ENCODE measurements at places on chromosomes 11 and 22.

- no peak for DNase-seq
Observed at GRCh38 chr11:6523253-6523652, 26.2 kb downstream of the DNHD1 start.

DNA sequence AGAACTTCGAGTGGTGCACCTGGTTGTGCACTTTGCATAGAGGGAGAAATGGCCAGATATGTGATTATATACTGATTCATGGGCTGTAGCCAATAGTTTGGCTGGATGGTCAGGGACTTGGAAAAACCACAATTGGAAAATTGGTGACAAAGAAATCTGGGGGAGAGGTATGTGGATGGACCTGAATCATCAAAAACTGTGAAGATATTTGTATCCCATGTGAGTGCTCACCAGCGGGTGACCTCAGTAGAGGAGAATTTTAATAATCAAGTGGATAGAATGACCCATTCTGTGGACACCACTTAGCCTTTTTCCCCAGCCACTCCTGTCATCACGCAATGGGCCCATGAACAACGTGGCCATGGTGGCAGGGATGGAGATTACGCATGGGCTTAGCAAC, 48.0 kb upstream of the NARS2 start:
- DNase-seq = no peak

GRCh38 chr11:62611705-62612365, 740 bp downstream of the EML3 start:
- no peak for DNase-seq

GRCh38 chr11:66727282-66728037, 1.6 kb downstream of the SPTBN2 start:
- no peak for DNase-seq

DNA sequence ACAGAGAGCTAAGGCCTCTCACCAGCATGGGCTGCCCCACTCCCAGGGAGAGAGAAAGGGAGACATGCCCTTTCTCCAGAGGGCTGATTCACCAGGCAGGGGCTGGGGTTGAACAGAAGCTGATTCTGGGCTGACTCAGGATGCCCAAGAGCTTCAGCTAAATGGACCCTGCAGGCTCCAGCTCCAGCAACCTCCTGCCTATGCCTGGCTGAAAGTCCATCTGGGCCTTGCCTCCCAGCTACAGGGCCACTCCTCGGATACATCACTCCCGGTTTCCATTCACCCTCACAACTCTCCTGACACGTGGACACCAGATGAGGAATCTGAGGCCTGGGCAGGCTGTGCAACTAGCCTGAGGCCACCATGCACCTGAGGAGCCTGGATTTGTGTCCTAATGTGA, 215.5 kb downstream of the BUD13 start:
- DNase-seq = no peak

DNA sequence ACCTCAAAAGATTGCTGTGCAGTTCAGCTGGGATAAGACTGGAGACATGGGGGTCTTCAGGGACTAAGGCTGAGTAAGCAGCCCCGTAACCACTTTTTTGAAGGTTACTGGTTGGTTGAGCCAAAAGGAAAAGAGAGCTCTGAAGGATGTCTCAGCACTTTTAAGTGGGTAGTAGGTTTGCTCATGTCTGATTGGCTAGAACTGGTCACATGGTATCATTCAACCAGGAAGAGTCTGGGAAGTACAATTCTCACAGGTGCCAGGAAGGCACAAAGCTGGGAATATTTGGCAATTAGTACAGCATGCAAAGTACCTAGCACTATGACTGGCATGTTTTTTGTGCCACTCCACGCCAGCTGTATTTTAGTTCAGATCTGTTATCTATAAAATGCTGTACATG, 58.1 kb downstream of the SNX19 start:
- no peak for DNase-seq

GRCh38 chr11:102457865-102458264, 5.3 kb upstream of the TMEM123 start:
- no peak for DNase-seq

DNA sequence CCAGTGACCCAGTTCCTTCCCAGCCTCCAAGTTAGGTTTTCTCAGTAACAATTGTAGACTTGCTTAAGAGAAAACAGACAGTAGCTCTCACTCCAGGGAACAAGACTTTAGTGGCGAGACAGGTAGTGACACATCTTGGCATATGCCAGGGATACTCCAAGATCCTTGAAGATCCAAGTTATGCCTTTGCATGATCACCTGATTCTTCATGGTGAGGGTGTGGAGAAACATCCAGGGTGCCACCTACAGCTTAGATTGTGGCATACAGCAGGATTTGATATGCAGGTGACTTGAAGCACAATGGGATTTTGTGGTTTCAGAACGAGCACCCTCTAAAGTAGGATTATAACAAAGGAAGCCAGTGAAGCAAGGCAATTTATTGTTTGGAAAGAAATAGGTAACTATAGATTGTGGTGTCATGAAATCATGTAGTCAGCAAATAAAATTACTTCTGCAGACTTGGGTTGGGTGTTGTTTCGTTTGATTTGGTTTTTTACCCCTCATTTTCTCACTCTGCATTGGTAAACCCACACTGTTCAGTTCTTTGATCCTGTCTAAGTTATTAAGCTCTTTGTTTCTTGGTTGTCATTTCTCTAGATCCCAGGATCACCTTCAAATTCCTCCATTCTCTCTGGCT, 9.2 kb downstream of the POU2AF3 start:
- no peak for DNase-seq

DNA sequence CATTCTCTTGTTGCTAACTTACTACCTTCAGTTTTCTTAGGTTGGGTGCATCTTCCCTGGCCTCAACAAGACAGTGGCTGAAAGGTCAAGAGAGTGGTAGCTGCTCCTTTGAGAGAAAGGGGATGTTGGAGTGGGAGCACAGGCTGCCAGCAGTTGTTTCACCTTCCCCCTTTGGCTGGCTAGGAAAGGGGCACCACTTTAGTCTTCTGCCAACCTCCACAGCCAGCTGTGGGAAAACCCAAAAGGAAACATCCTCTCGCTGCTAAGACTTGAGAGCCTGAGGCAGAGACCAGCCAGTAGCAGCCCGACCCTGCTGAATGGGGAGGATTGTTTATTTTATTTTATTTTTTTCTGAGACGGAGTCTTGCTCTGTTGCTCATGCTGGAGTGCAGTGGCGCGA, 34.4 kb downstream of the MARK2 start:
- no peak for DNase-seq

DNA sequence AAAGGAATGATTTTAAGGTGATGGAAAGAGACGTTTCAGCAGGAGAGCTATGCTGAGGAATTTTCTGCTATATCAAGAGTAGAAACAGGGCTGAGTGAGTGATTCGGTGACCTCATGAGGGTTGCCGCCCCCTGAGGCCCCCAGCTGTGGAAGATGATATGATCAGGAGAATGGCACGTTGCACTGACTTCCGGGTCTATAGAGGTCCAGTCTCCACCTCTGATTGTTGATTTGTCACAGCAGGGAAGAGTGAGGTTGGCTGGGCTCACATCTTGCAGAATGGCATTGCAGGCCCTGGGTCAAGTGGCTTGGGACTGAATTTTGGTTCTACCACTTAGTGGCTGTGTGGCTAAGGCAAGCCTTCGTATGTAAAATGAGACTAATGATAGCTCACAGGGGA, 205.1 kb downstream of the SNX19 start:
- no peak for DNase-seq

DNA sequence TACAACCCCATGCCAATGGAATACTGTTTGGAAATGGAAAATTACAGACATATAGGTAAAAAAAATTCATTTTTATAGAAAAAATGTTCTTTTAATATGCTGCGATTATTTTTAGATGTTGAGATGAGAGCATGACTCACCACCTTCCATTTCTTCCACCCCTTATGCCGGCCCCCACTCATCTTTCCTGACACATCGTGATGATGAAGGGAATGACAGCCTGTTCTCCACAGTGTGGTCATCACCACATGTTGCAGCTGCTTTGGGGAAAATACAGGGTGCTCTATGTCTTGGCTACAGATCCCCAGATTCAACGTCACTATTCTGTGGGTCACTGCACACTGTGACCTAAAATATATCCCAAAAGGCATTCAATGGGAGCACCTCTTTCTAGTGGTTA, 916.2 kb downstream of the METTL15 start:
- no peak for DNase-seq

GRCh38 chr11:114321621-114322257, 25.5 kb downstream of the NNMT start:
- DNase-seq = no peak

- peak; percentile 15 for DNase-seq
Observed at GRCh38 chr11:9004183-9004926, 554 bp upstream of the NRIP3 start.

- peak; percentile 43 for DNase-seq
Observed at GRCh38 chr22:43945632-43946383, 9.4 kb upstream of the SAMM50 start.

DNA sequence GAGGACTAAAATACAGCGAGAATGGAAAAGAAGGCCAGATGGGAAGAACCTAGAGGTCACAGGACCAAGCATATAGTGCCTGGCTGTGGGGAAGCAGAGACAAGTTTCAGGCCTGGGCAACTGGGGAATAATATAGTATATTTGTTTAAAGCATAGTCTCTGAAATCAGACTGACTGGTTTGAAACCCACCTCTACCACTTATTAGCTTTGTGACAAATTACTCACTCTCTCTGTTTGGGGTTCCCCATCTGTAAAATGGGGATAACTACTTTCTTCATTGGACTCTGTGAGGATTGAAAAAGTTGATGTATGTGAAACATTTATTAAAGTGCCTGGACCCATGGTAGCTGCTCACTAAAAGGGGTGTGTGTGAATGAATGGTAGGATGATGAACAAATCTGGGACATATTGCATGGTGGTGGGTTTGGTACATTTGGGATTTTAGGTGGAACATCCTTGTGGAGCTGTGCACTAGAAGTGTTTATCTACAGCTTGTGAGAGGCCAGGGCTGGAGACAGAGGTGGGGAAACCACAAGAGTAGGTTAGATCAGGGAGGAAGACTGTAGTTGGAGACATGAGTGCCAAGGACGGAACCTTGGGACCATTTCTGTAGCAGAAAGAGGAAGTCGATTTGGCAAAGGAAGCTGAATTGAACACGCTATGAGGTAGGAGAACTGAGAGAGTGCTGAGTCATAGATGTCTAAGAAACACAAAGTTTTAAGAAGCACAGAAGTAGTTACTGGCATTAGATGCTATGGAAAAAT, 52.6 kb downstream of the SWAP70 start:
- no peak for DNase-seq

GRCh38 chr11:119478711-119479285, 55.8 kb upstream of the THY1 start:
- no peak for DNase-seq

DNA sequence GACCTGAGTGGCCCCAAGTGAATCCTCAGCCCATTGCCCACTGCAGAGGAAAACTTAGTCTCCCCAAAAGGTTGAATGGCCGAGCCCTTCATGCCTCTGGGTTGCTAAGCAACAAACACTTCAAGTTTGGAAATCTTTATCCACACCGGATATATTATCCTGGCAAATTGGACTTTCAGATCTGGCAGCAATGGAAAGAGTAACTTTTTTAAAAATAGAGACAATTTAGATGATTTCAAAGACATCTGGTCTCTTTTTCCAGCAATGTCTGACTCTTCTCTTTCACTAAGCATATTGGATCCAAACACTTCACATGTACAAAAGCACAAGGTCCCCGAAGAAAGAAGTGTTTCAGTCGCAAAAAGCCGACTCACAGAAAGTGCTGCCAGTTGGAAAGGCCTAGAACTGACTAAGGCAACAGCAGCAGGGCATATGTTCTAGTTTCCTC, 505.3 kb downstream of the SOX6 start:
- no peak for DNase-seq

DNA sequence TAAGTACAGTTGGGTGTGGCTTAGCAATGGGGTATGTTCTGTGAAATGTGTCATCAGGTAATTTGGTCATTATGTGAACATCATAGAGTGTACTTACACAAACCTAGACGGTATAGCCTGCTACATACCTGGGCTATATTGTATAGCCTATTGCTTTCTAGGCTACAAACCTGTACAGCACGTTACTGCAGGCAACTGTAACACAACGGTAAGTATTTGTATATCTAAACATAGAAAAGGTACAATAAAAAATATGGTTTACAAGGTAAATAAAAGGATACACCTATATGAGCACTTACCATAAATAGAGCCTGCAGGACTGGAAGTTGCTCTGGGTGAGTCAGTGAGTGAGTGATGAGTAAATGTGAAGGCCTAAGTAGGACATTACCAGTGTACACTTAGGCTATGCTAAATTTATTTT, 73.1 kb upstream of the GDPD4 start:
- no peak for DNase-seq

DNA sequence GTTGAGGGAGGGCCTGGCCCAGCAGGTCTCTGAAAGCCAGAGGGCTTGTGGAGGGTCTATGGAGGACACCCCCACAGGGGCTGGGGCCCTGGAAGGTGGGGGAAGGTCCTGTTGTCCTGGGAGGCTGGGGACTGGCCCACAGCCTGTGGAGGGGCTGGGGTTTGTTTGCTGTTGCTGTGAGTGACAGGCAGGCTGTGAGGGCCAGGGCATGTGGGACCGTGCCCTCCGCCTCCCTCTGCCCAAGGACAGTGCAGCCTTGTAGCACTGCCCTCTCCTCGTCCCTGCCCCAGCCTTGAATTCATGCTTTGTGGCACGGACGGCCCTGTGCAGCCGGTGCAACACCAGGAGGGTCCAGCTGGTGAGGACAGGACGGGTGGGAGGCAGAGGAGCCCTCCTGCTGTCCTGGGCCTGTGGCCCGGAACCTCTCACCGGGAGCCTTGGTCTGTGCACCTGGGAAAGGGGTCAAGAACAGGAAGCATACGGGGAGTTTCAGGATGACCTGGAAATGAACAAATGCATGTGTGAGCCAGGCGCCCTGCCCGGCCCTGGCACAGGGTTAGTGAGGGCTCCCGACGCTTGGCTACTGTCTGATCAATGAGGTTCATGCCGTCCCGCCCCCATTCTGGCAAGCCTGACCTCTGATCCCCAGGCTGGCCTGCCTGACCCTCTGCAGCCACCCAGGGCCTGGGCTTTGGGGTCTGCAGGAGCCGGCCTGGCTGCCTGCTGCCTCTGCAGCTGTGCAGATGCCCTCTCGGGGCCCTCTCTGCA, 37.4 kb upstream of the PRODH start:
- no peak for DNase-seq

DNA sequence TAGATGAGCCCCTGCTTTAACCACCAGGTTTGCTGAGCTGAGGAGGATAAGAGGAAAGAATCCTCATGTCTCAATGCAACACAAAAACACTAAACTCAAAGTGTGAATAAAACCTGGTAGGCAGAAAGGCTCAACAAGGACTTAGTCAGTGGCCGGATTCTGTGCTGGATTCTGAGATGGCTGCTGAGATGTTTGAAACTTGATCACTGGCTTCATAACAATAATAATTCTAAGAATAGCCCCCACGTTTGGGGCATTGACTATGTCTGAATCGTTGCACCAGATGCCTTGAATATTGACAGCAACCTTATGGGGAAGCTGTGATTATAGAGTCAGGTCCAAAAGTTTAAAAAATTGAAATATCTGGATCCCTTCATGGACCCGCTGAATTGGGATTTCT, 4.6 kb downstream of the DKK3 start:
- no peak for DNase-seq

GRCh38 chr22:28582806-28583205, 96.8 kb downstream of the TTC28 start:
- DNase-seq = no peak

Data from stimulated activated CD8-positive, alpha-beta memory T cell treated with anti-CD3 and anti-CD28 coated beads, Interleukin-7, amount 100 ng/mL, for 4 hours (primary cell).